Spinal cord (tissue), 10 donors: ENCODE measurements at places on chromosomes 2 and 18. TPM values are rescaled to one million over a fixed set of nuclear protein-coding genes. Genes with fewer than 3 reads are reported as not detected.

CROCC2 gene
- total RNA-seq: 4.4 TPM

DNA sequence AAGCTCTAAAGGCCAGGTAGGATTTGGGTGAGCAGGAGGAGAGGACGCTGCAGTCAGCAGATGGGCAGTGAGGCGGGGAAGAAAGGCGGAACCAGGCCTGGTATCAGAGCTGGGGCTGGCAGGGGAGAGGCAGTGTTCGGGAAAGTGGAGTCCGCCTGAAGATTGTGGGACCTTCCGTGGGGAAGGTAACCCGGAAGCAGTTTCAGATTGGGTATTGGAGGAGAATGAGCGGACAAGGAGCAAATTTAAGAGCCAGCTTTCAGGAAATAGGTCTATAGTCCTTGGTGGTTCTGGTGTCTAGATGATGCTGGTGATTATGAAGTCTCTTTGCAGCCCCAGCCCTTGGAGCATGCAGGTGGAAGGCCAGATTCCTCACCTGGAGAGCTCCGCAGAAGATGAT lies 51.0 kb downstream of the TCF7L1 start:
- no peak for DNase-seq

GRCh38 chr18:70121842-70122241 lies 83.6 kb downstream of the RTTN start:
- no peak for DNase-seq

GRCh38 chr2:46094689-46095088 lies 202.5 kb upstream of the EPAS1 start:
- DNase-seq: no peak

GRCh38 chr18:40904295-40904694 lies 1050.7 kb upstream of the PIK3C3 start:
- DNase-seq: peak; percentile 42
